Liver (tissue), 10 donors: ENCODE measurements at places on chromosomes 2 and 18. TPM values are rescaled to one million over a fixed set of nuclear protein-coding genes. Genes with fewer than 3 reads are reported as not detected.

DNA sequence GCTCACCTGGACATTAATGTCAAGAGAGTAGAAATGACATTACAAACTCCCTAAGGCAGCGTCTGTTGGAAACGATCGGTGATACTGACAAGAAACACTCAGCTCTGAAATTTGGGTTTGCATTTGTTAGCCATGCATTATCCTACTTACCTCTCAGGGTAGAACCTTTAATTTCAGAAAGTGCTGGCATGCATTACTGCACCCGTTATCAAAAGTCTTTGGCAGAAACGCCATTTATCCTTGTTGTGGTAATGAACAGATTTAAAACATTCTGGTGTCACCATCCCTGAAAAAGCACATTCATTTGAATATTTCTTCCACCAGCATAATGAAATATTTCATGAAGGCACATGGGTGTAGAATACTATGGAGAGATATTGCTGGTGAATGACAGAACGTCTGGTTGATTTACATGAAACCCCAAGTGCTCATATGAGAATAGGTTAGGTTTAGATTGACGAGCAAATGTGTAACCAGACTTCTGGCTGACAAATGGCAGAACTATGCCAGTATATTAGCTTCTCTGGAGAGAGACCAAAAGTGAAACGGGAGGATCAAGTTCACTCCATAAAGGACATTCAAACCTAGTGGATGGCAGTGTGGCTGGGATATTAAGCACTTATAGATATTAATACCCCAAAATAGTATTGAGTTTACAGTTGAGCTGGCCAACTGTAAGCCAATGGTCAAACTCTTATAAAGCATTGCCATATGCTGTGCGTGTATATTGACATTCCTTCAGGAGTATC lies 53.5 kb upstream of the ITGB6 start:
- no peak overlapping the region for H3K27ac ChIP-seq
- H3K4me1 ChIP-seq, result no peaks in the 10 kb centered on the region
- H3K27me3 ChIP-seq, result no peaks in the 10 kb centered on the region
- peak overlapping the region; percentile 44 for H3K4me3 ChIP-seq
- DNase-seq, result no peak

The STPG4 gene
- not detected for polyA plus RNA-seq

- no peaks in the 10 kb centered on the region for H3K36me3 ChIP-seq
- DNase-seq, result no peak
- no peak overlapping the region for H3K4me3 ChIP-seq
- H3K27me3 ChIP-seq, result no peaks in the 10 kb centered on the region
Measured at GRCh38 chr2:109211315-109211714, 82.3 kb downstream of the SH3RF3 start.

DNA sequence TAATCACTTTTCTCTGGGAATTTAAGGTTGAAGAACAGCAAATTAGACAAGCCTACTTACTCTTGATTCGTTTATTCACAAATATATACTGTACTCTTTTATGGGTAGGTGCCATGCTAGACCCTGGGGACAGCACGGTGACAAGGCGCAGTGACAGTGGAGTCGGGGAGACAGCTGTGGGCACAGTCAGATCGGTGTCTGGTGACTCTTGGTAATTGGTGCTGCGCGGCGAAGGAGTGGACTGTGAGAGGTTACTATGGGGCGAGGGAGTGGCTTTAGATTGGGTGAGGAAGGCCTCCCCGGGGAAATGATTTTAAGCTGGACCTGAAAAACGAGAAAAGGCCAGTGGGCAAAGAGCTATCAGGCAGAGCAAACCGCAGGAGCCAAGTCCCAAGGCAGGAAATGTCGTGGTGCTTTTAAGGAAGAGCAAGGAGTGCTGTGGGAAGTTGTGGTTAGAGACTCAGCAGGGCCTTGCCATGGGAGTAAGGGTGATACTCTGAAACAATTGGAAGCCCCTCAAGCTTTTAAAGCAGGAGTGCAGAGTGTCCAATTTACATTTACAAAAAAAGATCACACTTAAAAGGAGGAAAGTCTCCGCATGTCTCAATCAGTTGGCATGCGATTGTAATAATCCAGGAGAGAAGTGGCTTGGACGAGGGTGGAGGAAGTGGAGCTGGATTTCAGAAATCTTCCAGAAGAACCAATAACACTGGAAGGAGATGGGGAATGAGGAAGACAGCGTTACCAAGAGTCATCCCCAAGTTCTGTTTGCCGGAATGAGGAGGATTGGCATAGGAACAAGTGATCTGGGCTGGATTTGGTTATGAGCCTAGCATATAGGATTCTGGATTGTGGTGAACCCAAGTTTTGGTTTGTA lies 36.1 kb upstream of the TXNDC2 start:
- H3K4me1 ChIP-seq, result no peaks in the 10 kb centered on the region
- DNase-seq, result peak; percentile 56
- H3K27me3 ChIP-seq, result no peaks in the 10 kb centered on the region
- no peak overlapping the region for H3K27ac ChIP-seq
- no peak overlapping the region for H3K4me3 ChIP-seq
- no peaks in the 10 kb centered on the region for H3K36me3 ChIP-seq

- H3K4me1 ChIP-seq, result peaks cover 11% of the 10 kb centered on the region
- H3K36me3 ChIP-seq, result no peaks in the 10 kb centered on the region
Measured at GRCh38 chr18:76824145-76824676, 1.9 kb downstream of the ZNF236 start.

DNA sequence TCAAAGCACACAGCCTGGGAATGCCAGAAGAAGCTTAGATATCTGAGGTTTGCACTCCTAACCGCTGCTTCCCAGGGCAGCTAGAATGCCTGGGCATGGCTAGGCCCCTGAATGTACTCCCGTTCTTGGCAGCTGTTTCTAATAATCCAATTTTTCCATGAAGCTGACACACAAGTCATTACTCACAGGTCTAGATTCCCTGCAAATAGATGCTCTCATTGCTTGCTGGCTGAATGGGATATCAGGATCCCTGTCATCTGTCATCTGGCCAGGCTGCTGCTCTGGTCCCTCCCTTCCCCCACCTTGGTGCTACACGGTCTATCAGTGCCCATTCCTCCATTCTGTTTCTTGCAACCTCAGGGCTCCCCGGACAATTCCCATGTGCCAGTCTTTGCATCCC lies 40.7 kb upstream of the TEX51 start:
- H3K27ac ChIP-seq, result no peak overlapping the region
- peak; percentile 21 for DNase-seq
- H3K4me3 ChIP-seq, result no peak overlapping the region
- H3K4me1 ChIP-seq, result no peaks in the 10 kb centered on the region
- H3K36me3 ChIP-seq, result no peaks in the 10 kb centered on the region

The CDCA7 gene
- polyA plus RNA-seq, result 0.25 TPM

GRCh38 chr2:196314780-196315179 lies 143.4 kb upstream of the STK17B start:
- no peaks in the 10 kb centered on the region for H3K4me1 ChIP-seq
- no peaks in the 10 kb centered on the region for H3K36me3 ChIP-seq
- no peak overlapping the region for H3K27ac ChIP-seq

GRCh38 chr2:17558053-17558452 lies 17.6 kb downstream of the VSNL1 start:
- peak overlapping the region; percentile 51 for H3K27ac ChIP-seq
- no peak for DNase-seq
- H3K4me3 ChIP-seq, result no peak overlapping the region
- no peaks in the 10 kb centered on the region for H3K27me3 ChIP-seq
- H3K36me3 ChIP-seq, result no peaks in the 10 kb centered on the region
- H3K4me1 ChIP-seq, result peaks cover 17% of the 10 kb centered on the region

The PLB1 gene
- polyA plus RNA-seq, result 1.7 TPM

The GATA6 gene
- polyA plus RNA-seq, result 6.2 TPM

- H3K36me3 ChIP-seq, result peaks cover 13% of the 10 kb centered on the region
- H3K4me1 ChIP-seq, result peaks cover 68% of the 10 kb centered on the region
- peak; percentile 74 for DNase-seq
- H3K27ac ChIP-seq, result peak overlapping the region; percentile 96
- peak overlapping the region; percentile 83 for H3K4me3 ChIP-seq
- no peaks in the 10 kb centered on the region for H3K27me3 ChIP-seq
Measured at GRCh38 chr2:218400167-218400929, 680 bp downstream of the CTDSP1 start.

- no peak for DNase-seq
- no peak overlapping the region for H3K4me3 ChIP-seq
- H3K4me1 ChIP-seq, result no peaks in the 10 kb centered on the region
- H3K27ac ChIP-seq, result no peak overlapping the region
Measured at GRCh38 chr2:111535404-111535803, 348.6 kb downstream of the ANAPC1 start.

The DLGAP1 gene
- 0.06 TPM for polyA plus RNA-seq

DNA sequence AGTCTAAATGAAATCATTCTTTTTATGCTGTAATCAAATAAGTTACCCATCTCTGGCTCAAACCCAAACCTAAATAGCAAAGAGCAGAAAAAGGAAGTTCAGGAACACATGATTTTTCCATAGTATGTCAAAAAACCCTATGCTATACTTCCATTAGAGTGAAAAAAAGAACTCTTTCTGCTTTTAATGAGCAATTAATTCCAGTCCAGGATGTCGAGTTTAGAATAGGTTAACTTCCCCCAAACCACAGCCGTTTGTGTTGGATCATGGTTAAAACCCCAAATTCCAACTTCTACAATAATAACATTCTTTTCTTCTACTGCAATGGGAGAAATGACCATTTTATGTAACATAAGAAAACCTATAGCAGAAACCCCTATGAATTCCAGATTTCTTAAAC lies 171.1 kb upstream of the NRP2 start:
- no peaks in the 10 kb centered on the region for H3K4me1 ChIP-seq
- no peak overlapping the region for H3K4me3 ChIP-seq
- no peak overlapping the region for H3K27ac ChIP-seq
- no peak for DNase-seq
- no peaks in the 10 kb centered on the region for H3K36me3 ChIP-seq

DNA sequence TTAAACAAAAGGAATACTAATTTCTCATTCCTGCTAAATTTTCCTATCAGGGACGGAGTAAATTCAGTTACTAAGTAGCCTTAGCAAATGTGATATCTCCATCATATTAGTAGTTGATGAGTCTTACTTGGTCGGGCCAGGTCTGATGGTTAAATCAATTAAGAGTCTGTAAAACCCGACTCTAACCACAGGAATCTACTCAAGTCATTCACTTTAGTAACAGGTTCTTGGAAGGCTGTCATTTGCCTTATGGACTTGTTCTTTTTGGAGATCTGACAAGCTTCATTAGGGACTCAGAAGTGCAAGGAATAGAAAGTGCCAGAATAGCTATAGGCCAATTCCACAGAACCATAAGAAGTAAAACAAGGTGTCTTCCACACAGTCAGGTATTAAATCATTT lies 119.0 kb downstream of the GCA start:
- no peak overlapping the region for H3K27ac ChIP-seq
- no peak overlapping the region for H3K4me3 ChIP-seq
- H3K27me3 ChIP-seq, result no peaks in the 10 kb centered on the region
- DNase-seq, result no peak

DNA sequence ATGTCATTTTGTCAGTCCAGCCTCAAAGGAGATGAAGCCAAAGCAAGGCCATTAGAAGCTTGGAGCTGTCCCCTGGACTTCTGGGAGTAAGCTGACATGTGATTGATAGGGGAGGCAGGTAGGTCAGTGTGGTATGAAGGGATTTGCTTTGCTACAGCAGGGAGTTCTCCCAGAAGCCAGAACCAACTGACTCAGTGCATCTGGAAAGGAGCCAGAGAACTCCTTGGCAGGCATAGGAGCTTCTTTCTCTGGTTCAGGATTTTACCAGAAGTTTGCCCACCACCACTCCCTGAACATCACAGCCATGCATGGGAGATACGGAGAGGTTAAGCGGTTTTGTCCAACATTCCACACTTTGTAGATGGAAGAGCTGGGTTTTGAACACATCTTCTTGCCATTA lies 24.5 kb upstream of the KCNE4 start:
- no peaks in the 10 kb centered on the region for H3K4me1 ChIP-seq
- no peak overlapping the region for H3K27ac ChIP-seq
- no peaks in the 10 kb centered on the region for H3K27me3 ChIP-seq
- no peak overlapping the region for H3K4me3 ChIP-seq
- H3K36me3 ChIP-seq, result no peaks in the 10 kb centered on the region
